ENCODE measurements at places on chromosomes 5 and 9.

- DNase-seq = no peak
Measured at GRCh38 chr5:95779611-95780010, 42.9 kb downstream of the GLRX start.

GRCh38 chr9:26158631-26159150 lies 480.4 kb upstream of the TUSC1 start:
- no peak for DNase-seq

DNA sequence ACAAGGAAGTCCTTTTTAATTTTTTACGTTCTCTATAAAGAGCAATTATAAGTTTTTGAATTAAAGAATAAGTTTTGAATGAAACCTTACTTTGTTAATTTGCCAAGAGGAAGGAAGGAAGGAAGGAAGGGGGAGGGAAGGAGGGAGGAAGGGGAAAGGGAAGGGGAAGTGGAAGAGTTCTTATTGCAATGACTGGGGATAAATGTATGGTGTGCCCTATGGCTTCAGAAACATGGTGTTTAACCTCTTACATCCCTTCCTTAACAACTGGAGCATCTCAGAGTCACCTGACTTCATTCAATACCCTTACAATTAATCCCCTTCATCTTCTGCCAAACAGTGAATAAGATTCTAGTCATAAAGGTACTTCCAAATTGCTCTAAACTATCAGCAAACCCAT lies 16.0 kb downstream of the CEMIP2 start:
- no peak for DNase-seq

GRCh38 chr5:31104775-31105174 lies 88.7 kb upstream of the CDH6 start:
- no peak for DNase-seq

DNA sequence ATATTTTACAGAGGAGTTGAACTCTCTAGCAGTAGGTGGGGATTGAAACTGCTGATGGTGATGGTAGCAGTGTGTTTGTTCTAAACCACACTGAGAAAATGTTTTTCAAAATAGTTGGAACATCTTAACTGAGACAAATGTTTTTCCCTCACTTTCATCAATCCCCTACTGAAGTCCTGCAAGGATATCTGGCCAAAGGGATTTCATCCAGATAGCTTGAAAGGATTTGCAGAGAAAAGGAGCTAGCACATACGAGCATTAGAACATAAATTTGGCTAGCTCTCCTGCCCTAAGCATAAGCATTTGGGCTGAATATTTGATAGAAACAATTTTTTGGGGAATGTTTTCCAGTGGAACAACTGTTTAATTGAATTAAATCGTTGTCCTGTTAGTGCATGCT lies 153.9 kb downstream of the CDH9 start:
- DNase-seq = no peak

GRCh38 chr5:9324348-9325077 lies 221.4 kb downstream of the SEMA5A start:
- DNase-seq = no peak

DNA sequence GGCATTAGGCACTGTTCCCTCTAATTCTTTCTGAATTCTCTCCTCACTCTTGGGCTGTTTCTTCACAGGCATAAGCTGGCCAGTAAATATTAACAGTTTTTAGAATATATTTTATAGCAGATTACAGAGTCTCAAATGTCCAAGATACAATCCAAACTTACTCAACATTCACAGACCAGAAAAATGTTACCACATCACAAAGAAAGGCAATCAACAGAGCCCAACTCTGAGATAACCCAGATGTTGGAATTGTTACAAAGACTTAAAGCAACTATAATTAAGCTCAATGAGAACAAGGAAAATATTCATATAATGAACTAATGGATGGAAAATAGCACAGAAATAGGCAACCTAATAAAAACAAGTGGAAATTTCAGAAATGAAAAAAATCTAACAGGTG lies 401.1 kb upstream of the RGMB start:
- no peak for DNase-seq

- DNase-seq = no peak
Measured at GRCh38 chr5:139282197-139282557, 11.4 kb upstream of the MATR3 start.

- DNase-seq = no peak
Measured at GRCh38 chr5:74988273-74988983, 63.9 kb downstream of the GCNT4 start.

Measured in right kidney (tissue), 9 donors.